Calu3 (cell line): ENCODE measurements at places on chromosomes 4 and X. TPM values are rescaled to one million over a fixed set of nuclear protein-coding genes. Genes with fewer than 3 reads are reported as not detected.

Gene CTAG1B
- total RNA-seq: not detected in 2 replicates

DNA sequence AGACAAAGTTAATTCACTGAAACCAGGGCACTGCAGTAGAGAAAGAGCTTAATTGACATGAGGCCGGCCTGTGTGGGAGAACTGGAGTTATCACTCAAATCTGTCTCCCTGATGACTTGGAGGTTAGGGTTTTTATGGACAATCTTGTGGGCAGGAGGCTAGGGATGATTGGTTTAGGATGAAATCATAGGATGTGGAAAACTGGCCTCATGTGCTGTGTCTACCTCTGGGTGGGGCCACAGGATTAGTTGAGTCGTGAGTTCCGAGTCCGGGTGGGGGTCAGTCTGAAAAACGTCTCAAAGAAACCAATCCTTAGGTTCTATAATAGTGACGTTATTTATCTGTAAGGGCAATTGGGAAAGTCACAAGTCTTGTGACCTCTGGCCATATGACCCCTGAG lies 68.1 kb downstream of the UCHL1 start:
- no peaks in the 10 kb centered on the region for H3K36me3 ChIP-seq
- no peak for DNase-seq
- H3K4me1 ChIP-seq: peaks cover 28% of the 10 kb centered on the region
- H3K27me3 ChIP-seq: no peaks in the 10 kb centered on the region
- no peak overlapping the region for H3K27ac ChIP-seq
- H3K4me3 ChIP-seq: no peak overlapping the region

GRCh38 chr4:57370691-57371090 lies 260.5 kb upstream of the IGFBP7 start:
- DNase-seq: no peak
- H3K4me1 ChIP-seq: no peaks in the 10 kb centered on the region
- H3K27me3 ChIP-seq: peaks cover 24% of the 10 kb centered on the region
- H3K36me3 ChIP-seq: no peaks in the 10 kb centered on the region

DNA sequence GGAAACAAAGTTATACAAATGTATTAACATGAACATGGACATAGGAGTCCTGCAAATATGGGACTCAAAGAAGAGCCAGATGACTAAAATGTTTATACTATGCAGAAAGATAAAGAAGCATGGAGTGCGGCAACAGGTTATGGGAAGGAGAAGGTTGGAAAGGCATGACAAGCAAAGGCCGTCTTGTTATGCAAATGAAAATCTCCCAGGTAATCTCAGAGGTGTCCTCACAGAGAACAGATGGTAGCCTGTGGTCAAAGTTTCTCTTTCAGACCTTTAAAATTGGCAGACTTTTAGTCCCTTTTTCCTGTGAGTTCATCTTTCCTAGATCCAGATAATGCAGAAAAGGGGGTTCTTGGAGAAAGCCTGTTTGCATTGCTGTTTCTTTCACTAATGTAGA lies 116.4 kb upstream of the BEND4 start:
- no peaks in the 10 kb centered on the region for H3K27me3 ChIP-seq
- H3K36me3 ChIP-seq: no peaks in the 10 kb centered on the region
- no peak overlapping the region for H3K4me3 ChIP-seq
- H3K4me1 ChIP-seq: no peaks in the 10 kb centered on the region
- no peak for DNase-seq

GRCh38 chr4:16043642-16044498 lies 40.0 kb downstream of the PROM1 start:
- no peaks in the 10 kb centered on the region for H3K36me3 ChIP-seq
- H3K27me3 ChIP-seq: no peaks in the 10 kb centered on the region
- H3K27ac ChIP-seq: no peak overlapping the region
- no peak overlapping the region for H3K4me3 ChIP-seq
- H3K4me1 ChIP-seq: no peaks in the 10 kb centered on the region

- DNase-seq: no peak
- H3K27me3 ChIP-seq: no peaks in the 10 kb centered on the region
- H3K36me3 ChIP-seq: peaks cover 3% of the 10 kb centered on the region
- H3K27ac ChIP-seq: no peak overlapping the region
- H3K4me3 ChIP-seq: no peak overlapping the region
- peaks cover 29% of the 10 kb centered on the region for H3K4me1 ChIP-seq
Observed at GRCh38 chr4:7909463-7910262, 30.0 kb downstream of the AFAP1 start.

- DNase-seq: peak; percentile 84
- H3K27ac ChIP-seq: peak within 1 kb of the TSS; percentile 82
- H3K27me3 ChIP-seq: no peaks in the 10 kb centered on the region
- peak within 1 kb of the TSS; percentile 75 for H3K4me3 ChIP-seq
Observed at GRCh38 chrX:10156199-10157031, at the start of gene CLCN4. CLCN4 (plus strand) TSS chrX:10156975; CDS start chrX:10185033, 28,058 bp downstream.

Gene VCX3B
- total RNA-seq: not detected in 2 replicates

GRCh38 chrX:106783716-106784115 lies 18.8 kb upstream of the TBC1D8B start:
- H3K4me3 ChIP-seq: no peak overlapping the region
- H3K4me1 ChIP-seq: peaks cover 42% of the 10 kb centered on the region
- no peak overlapping the region for H3K27ac ChIP-seq
- H3K36me3 ChIP-seq: peaks cover 5% of the 10 kb centered on the region
- no peak for DNase-seq
- H3K27me3 ChIP-seq: no peaks in the 10 kb centered on the region

DNA sequence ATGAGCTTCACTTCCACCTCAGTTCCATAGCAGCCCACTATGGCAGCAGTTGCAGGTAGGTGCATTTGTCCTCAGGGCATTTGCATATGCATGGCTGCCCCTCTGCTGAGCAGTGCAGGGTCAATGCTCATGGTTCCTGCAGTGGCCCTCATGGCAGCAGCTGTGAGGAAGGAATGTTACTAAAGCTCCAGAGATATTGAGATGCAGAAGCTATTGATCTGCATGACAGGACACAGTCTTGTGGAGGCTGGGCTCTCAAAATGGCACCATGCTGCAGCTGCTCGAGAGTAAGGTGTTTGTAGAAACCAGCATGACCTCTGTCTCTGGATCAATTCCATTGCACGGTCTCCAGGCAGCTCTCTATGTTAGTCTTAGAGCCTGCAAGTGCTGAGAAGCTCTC lies 179.2 kb upstream of the PCDH18 start:
- no peaks in the 10 kb centered on the region for H3K4me1 ChIP-seq
- no peaks in the 10 kb centered on the region for H3K27me3 ChIP-seq
- no peak overlapping the region for H3K4me3 ChIP-seq

DNA sequence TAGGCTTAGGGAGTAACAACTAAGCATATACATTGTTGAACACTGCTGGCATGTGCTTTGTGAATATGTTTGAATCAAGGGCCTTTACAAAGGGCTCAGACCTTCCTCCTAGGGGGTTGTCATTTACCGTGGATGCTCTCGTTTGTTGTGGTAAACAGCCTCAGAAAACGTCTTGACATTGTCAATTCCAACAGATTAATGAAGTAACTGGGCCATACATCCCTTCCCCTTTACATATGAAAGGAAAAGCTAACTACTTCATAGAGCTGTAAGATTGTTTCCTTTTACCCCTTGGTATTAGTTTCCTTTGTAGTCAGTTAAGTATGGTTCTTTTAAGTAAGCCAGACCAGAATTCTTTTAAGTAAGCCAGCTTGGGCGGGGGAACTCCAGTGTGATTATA lies 42.9 kb downstream of the FAT4 start:
- H3K36me3 ChIP-seq: no peaks in the 10 kb centered on the region
- H3K4me3 ChIP-seq: no peak overlapping the region
- no peaks in the 10 kb centered on the region for H3K27me3 ChIP-seq

DNA sequence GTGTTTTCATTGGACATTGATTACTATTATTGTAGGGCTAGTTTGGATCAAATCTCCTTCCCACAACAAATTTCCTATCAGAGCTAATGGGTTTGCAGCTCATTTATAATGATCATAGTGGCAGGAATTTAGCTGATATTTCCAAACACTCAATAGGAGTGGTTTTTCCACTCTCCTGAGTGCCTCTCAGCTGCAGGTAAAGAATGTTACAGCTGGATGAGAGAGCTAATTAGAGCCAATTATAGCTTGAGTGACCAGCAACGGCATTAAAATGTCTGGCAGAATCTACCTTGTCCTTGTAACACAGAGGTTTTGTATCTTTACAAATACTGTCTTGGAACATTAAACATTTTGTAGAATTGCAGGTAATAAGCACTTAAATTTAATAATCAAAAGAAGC lies 602.8 kb upstream of the EPHA5 start:
- no peaks in the 10 kb centered on the region for H3K36me3 ChIP-seq
- no peaks in the 10 kb centered on the region for H3K27me3 ChIP-seq
- no peak overlapping the region for H3K27ac ChIP-seq
- DNase-seq: no peak
- H3K4me3 ChIP-seq: no peak overlapping the region
- no peaks in the 10 kb centered on the region for H3K4me1 ChIP-seq

DNA sequence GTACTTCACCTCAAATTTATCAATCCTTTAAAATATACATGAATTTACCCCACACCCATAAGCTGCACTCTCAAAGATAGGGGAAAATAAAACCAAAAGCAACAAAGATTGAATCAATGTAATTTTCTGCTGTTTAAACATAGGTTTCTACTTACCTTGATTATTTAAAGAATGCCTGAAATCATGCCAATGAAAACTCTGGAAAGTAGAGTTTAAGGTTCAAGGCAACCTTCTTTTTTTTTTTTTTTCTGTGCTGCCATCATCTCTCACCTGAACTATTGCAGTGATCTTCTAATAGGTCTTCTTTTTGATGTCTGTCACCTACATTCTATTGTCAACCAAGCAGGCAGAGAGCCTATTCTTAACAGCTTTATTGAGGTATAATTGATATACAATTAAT lies 682.1 kb downstream of the IL1RAPL1 start:
- H3K4me1 ChIP-seq: no peaks in the 10 kb centered on the region
- H3K27me3 ChIP-seq: no peaks in the 10 kb centered on the region
- no peak overlapping the region for H3K4me3 ChIP-seq
- DNase-seq: no peak
- H3K27ac ChIP-seq: no peak overlapping the region

DNA sequence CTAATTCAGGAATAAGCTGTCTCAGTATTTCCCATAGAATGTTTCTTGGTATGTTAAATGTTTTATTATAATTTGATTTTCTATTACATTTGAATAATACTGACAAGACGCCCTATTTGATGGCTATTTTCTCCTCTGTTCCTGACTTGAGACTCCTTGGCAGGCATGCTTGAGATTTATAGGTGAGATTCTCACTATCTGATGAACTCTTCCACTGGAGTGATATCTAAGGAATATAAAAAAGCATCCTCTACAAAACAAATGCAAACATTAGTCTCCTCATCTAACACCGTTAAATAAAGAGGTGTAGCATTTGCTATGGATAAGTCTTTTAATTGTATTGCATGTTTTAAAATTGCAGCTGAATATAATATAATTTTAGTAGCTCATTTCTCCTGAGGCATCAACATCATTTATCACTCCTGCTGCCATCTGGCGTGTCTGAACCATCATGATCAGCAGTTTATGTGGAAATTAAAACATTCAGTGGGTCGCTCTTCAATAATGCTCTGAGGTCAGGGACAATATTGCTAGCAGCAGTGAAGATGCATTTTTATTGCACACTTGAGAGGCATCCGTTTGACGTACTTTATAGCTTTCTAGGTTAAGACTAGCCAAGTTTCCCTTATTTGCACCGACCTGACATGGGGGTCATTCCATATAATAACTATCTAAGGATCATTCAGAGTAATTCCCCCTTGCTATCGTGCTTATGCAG lies 210.4 kb upstream of the GALNTL6 start:
- H3K36me3 ChIP-seq: no peaks in the 10 kb centered on the region
- H3K27ac ChIP-seq: no peak overlapping the region

DNA sequence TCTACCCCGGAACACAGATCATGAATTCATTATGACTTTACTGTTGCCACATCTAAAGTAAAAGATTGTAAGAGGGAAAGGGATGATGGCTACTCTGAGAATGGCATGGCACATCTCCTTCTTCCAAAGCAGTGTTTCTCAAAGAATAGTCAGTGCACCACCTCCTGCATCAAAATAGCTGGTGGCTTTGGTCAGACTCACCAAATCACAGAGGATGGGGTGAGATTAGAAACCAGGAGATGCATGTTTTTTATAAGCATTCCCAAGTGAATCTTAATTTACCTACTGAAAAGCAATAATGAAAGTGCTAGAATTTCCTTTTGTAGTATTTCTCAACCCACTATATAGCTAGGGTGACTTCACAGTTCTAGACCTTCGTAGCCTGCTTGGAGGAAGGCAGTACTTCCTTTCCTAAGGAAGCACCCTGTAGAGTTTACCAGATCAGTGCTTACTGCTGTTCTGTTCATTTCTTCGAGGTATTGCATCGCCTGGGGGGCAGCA lies 340.8 kb upstream of the KLF3 start:
- H3K4me3 ChIP-seq: no peak overlapping the region
- peak overlapping the region; percentile 58 for H3K27ac ChIP-seq
- no peaks in the 10 kb centered on the region for H3K27me3 ChIP-seq

Gene CPLX1
- 0.42 and 0.93 TPM in 2 replicates for total RNA-seq

Gene TMEM175
- 18.8 and 24.2 TPM in 2 replicates for total RNA-seq

- no peak overlapping the region for H3K4me3 ChIP-seq
- no peaks in the 10 kb centered on the region for H3K27me3 ChIP-seq
- H3K27ac ChIP-seq: no peak overlapping the region
Observed at GRCh38 chr4:102037566-102037965, 247.0 kb downstream of the BANK1 start.

Gene GPRASP1
- 3.6 and 3.9 TPM in 2 replicates for total RNA-seq

- H3K4me1 ChIP-seq: peaks cover 22% of the 10 kb centered on the region
- no peak overlapping the region for H3K27ac ChIP-seq
- H3K27me3 ChIP-seq: no peaks in the 10 kb centered on the region
- no peak overlapping the region for H3K4me3 ChIP-seq
- no peaks in the 10 kb centered on the region for H3K36me3 ChIP-seq
Observed at GRCh38 chr4:148216866-148217814, 225.1 kb downstream of the NR3C2 start.

Gene MAGEB1
- not detected in 2 replicates for total RNA-seq

DNA sequence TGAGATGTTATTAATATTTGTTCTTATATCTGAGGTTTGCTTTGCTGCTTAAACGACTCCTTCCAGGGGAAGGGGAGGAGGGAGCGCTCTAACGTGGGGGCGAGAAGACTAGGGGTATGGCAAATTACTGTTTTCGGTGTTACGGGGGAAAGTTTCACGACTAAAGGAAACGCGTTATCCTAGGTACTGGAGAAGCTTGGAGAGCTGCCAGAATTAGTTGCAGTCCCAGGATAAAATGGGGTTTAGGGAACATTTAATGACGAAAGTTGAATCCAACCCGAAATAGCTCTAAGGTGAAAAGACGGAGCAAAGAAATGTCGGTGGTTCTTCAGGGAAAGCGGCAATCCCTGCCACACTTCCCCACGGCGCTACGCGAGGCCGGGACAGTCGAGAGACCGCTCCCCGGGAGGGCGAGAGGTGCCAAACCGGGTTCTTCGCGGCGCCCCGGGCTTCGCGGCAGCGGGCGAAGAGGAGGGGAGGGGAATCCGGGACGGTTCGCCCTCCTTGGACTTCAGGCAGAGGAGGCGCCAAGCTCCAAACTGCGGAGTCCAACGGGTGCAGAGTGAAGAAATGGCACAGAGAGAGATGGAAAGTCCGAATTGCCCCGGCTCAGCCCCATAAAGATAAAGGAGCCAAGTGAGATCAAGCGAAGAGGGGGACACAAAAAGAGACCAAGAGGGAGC lies 724 bp downstream of the THOC2 start:
- DNase-seq: peak; percentile 17
- H3K4me1 ChIP-seq: no peaks in the 10 kb centered on the region
- no peaks in the 10 kb centered on the region for H3K27me3 ChIP-seq
- H3K36me3 ChIP-seq: peaks cover 19% of the 10 kb centered on the region
- H3K27ac ChIP-seq: peak overlapping the region; percentile 96

Gene SLC2A9
- 1.4 and 1.8 TPM in 2 replicates for total RNA-seq

GRCh38 chrX:15418707-15419181 lies 34.5 kb upstream of the VEGFD start:
- no peak overlapping the region for H3K27ac ChIP-seq
- no peak for DNase-seq
- H3K4me3 ChIP-seq: no peak overlapping the region
- H3K4me1 ChIP-seq: peaks cover 11% of the 10 kb centered on the region
- no peaks in the 10 kb centered on the region for H3K27me3 ChIP-seq

GRCh38 chr4:151882072-151882803 lies 121.4 kb upstream of the GATB start:
- H3K36me3 ChIP-seq: no peaks in the 10 kb centered on the region
- no peak overlapping the region for H3K4me3 ChIP-seq
- DNase-seq: no peak
- H3K27ac ChIP-seq: no peak overlapping the region
